ENCODE measurements at places on chromosomes 2 and 18.
A peak's percentile ranks its signal among the peaks of the same experiment; 100 is the strongest.

DNA sequence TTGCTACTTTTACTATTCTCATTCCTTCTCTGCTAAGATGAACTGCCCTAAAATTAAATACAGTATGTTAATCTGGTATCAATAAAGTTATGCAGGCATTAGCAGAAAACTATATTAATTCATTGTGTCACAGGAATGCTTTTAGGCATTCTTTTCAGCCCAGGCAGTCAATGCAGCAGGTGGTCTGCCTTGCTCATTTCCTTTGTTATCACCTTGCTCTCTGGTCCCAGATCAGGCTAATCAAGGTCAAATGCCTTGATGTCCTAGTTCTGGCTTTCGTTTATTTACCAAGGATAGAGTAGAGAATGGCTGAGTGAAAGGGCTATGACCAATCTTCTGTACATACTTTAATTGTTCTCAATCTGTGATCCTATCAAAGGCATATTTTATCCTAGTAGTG is 1023.6 kb downstream of the TMEM182 start:
- DNase-seq = no peak

GRCh38 chr18:21680161-21680560 is 24.4 kb downstream of the ABHD3 start:
- no peak for DNase-seq

DNA sequence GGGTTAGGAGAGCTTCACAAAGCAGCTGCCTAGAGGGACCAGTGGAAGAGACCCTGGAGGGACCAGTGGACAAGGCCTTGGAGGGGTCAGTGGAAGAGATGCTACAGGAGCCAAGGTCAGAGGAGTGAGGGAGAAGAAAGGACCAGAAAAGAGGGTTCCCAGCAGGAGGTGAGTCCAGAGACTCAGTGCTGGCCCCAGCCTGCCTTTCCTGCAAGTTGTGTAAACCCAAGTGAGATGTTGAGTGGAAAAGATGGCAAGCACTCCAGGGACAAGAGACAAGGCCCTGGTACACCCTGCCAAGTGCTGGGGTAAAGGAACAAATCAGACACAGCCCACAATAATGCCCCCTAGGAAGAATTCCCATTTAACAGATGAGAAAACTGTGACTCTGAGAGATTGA is 94.4 kb downstream of the TTC32 start:
- DNase-seq = no peak

DNA sequence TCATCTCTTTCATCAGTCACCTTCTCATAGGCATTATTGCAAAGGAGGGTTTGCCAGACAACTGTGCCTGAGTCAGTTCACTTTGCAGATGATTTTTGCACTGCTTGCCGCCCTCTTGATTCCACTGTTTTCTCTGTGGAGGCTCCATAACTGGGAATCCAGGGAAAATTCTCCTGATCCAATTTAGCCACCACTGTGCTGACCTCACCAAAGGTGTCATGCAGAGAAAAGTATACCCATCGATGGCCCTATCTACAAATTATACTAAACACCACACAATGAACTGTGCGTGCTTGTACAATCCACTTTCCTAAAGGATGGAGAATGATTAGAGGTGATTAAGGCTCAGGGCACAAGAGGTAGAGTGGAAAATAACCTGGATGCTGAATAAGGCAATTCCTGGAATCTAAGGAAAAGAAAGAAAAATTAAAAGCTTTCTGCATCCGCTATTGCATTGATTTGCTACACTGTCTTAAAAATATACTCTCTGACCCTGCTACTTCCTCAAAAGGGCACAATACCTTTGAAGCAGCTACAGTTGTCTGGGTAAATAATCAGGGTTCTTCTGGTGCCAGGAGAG is 409.4 kb downstream of the RIT2 start:
- DNase-seq = no peak

GRCh38 chr18:48940854-48941611 is 9.7 kb downstream of the SMAD7 start:
- no peak for DNase-seq

- DNase-seq = peak; percentile 23
Measured at GRCh38 chr2:104378853-104379374, 475.0 kb upstream of the POU3F3 start.

GRCh38 chr18:59848002-59848401 is 51.8 kb upstream of the PMAIP1 start:
- no peak for DNase-seq

GRCh38 chr2:28406276-28407096 is 13.8 kb downstream of the FOSL2 start:
- DNase-seq = no peak

DNA sequence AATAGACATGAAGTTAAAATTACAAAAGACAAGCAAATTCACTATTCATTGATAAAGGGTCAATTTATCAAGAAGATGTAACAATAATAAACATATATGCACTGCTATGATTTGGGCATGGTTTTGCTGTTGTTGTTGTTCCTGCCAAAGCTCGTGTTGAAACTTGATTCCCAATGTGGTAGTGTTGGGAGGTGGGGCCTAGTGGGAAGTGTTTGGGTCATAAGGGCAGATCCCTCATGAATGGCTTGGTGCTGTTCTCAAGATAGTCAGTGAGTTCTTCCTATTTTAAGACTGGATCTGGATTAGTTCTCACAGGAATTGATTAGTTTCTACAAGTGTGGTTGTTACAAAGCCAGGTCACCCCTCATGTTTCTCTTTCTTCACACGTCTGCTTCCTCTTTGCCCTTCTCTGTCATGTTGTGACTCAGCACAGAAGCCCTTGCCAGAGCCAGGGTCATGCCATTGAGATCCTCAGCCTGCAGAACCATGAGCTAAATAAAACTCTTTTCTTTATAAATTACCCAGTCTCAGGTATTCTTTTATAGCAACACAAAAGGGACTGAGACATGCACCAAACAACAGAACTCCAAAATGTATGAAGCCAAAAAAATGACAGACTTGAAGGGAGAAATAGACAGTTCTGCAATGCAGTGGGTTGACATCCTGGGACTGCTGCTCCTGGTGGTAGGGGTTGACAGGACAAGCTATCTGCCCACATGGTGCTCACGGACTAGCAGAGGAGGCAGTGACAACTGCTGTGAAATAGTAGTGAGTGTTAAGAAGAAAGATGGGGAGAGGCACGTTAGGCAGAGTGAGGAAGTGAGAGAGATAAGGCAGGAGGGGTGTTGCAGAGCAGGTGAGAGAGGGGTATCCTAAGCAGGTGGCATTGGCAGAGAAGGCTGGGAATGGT is 18.6 kb upstream of the SKA1 start:
- DNase-seq = no peak

DNA sequence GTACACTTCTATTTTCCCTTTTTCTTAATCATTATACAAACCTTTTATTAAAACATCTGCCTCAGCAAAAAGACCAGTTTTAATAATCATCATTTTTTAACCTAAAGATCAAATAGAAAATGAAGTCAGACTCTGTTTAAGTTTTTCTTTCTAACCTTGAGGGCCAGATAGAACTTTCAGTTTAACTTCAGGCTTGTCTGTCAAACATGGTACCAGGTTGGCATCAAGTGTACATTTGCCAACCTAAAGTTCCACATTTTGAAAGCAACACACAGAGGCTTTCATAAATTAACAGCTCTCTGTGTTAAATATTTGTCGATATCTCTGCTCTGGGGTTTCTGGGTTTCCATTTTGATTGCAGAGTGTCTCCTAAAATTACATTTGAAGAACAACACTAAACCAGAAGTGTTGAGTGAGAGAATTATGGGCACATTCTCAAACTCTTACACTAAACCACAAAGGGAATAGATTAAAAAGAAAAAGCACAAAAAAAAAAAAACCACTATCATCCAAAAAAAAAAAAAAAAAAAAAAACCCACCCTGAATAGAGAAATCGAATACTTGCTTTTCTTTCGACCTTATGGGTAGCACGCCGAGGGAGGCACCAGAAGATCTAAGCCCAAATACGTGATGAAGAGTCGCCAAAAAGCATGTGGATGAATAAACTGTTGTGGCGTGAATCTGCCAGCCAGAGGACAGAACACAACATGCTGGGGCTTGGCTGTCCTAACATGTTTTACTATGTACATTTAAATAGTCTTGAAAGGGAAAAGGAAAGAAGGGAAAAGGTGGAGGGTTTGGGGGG is 166.2 kb downstream of the TCF4 start:
- peak; percentile 33 for DNase-seq

- DNase-seq = no peak
Measured at GRCh38 chr2:10551496-10551895, 103.4 kb upstream of the ODC1 start.

- DNase-seq = no peak
Measured at GRCh38 chr2:219515874-219516629, 1.8 kb downstream of the ASIC4 start.

DNA sequence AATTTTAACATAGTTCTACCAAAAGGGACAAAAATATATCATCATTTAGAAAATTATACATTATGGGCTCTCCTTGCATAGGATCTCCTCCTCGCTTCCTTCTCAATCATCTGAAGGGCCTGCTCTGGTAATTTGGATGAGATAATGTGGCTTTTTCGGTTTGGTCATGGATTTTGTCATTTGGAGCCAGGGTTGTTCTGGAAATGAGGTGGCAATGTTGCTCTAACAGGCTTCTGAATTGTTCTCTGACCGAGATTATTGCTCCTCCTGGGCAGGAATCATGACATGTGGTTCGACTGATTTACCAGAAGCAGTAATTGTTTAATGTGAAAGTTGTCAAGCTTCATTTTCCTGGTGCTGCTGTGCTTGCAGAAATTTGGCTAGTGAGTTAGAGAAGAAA is 194.7 kb upstream of the ERBB4 start:
- no peak for DNase-seq

DNA sequence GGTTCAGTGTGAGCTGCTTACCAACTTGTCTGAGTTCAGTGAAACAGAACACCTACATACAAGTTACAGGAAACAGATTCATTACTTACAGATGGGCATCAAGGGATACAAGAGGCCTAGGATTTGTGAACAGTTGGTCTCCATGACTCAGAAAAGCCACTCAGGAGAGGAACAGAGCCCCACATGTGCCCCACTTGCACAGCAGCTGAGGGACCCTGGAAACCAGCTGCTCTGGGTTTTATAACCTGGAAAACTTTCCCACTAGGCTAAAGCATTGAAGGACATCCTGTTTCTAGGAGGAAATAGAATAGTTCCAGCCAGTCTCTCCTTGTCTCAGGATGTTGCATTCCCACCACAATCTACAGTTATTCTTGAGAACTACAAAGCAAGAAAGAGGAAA is 530.0 kb downstream of the ZNF804A start:
- DNase-seq = no peak

DNA sequence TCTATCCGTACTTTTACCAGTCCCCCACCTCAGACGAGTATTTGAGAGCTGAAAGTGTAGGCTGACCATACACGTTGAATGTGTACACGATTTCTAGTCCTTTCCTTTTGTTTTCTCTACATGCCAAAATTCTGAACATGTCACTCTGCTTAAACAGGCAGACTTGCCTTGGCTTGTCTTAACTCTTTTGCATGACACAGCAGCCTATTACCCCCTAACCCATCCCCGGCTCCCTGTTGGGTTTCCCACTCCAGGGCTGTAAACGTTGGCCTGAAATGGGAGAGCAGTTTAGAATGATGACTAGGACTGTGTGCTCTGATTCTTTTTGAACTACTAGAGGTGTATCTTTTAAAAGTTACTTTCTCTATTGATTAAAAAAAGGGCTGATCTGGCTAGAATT is 19.1 kb downstream of the MTCL1 start:
- no peak for DNase-seq

- no peak for DNase-seq
Measured at GRCh38 chr2:79887747-79888374, 375.0 kb downstream of the CTNNA2 start.

GRCh38 chr2:196839574-196839973 is 30.4 kb upstream of the C2orf66 start:
- no peak for DNase-seq

DNA sequence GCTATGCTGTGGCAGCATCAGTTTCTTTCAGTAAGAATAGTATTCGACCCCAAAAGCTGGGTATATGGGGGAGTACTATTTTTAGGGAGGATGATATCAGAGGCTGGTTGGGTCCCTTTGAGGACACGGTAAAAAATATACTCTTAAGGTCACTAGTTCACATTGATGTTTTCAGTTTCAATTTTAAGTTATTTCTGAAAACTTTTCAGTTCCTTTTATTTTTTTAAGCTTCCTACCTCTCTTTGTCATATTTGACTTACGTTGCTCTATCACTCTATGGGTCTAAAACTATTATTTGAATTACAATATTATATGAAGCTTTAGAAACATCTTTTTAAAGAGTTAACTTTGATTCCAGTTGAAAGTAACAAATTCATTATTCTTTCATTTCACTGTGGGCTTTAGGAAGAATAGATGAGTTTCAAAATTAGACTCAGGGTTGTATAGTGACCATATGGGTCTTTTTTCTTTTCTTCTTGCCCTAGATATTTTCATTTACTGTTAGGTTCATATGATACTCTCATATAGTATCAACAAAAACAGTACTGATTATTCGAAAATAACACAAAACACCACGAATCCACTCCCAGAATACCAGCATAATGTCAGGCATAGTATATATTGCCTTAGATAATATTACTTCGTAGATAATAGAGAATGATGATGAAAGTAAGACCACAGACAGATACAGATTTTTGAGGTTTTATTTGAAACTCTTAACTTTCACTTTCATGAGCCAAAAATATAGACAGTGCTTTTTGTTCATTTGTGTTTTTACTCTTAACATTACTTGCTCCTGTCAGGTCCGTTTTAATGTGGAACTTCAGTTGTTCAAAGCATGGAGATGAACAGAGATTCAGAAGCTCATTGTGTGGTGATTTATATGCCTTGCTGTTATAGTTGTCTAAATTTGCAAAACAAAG is 9.8 kb downstream of the RMDN2 start:
- DNase-seq = no peak

DNA sequence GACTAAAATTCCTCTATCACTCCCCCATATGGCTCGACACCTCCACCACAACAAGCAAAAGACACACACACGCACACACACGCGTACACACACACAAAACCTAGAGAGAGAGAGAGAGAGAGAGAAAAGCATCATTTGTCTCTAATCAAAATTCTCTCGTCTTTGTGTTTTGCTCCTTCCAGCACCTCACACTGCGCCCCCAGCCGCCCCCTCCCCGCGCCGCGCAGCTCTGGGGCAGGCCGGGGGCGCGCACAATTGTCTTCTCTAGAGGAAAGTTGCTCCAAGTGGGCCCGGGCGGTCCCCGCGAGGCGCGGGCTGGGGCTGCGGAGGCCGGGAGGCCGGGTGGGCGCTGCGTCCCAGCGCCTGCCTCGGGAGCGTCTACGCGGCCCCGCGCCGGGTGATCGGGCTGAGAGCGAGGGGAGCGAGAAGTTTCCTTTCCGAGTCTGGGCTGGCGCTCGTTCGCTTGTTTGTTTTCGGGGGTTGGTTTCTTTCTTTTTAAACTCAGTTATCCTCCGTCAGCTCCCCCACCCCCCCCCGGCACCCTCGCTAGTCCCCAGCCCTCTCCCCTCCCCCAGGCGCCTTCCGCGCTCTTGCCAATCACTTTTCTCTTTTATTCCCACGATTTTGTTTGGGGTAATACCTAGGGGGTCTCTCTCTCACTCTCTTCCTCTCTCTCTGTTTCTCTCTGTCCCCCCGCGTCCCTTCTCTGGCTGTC is 4.1 kb downstream of the ZEB2 start:
- no peak for DNase-seq

Data from cerebellar nuclear complex (tissue), 1 donor.